ENCODE measurements at places on chromosomes 16 and 17.
A peak's percentile ranks its signal among the peaks of the same experiment; 100 is the strongest.

- DNase-seq = no peak
Measured at GRCh38 chr17:76410328-76410965, 26.0 kb downstream of the SPHK1 start.

- DNase-seq = no peak
Measured at GRCh38 chr17:42025936-42026335, 6.0 kb downstream of the NKIRAS2 start.

DNA sequence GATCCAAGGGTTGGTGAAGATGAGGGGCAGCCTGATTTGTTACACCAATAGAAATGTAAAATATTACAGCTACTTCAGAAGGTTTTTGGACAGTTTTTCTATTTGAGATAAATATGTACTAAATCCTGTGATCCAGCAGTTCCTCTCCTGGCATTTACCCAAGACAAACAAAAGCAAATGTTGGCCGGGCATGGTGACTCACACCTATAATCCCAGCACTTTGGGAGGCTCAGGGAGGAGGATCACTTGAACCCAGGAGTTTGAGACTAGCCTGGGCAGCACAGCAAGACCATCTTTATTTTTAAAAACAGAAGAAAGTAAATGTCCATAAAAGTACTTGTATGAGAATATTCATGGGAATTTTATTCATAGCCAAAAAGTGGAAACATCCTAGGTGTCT, 64.8 kb upstream of the MRC2 start:
- DNase-seq = peak; percentile 35

GRCh38 chr16:65280845-65281512, 159.1 kb upstream of the CDH11 start:
- no peak for DNase-seq

GRCh38 chr16:56549744-56550385, 15.0 kb upstream of the MT4 start:
- DNase-seq = no peak

GRCh38 chr17:60351012-60351695, 40.8 kb downstream of the USP32 start:
- DNase-seq = no peak

DNA sequence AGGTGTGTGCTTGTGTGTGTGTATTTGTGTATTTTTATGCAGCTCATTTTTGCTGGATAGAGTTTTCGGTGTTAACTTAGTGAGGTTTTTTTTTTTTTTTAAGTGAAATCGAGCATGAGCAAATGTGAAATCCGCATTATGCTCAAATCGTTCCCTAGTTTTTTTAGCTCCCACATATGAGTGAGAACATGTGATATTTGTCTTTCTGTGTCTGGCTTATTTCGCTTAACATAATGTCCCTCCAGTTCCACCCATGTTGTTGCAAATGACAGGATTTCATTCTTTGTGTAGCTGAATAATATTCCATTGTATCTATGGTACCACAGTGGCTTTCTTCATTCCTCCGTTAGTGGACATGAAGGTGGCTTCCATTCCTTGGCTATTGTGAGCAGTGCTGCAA, 1103.3 kb upstream of the EEF2KMT start:
- DNase-seq = no peak

GRCh38 chr17:58083491-58084316, 485 bp downstream of the DYNLL2 start:
- DNase-seq = no peak
